ENCODE measurements at places on chromosomes 7 and 10.

- no peak for DNase-seq
Measured at GRCh38 chr7:7323352-7323751, 141.0 kb downstream of the C1GALT1 start.

- no peak for DNase-seq
Measured at GRCh38 chr10:10850214-10850613, 167.5 kb upstream of the CELF2 start.

DNA sequence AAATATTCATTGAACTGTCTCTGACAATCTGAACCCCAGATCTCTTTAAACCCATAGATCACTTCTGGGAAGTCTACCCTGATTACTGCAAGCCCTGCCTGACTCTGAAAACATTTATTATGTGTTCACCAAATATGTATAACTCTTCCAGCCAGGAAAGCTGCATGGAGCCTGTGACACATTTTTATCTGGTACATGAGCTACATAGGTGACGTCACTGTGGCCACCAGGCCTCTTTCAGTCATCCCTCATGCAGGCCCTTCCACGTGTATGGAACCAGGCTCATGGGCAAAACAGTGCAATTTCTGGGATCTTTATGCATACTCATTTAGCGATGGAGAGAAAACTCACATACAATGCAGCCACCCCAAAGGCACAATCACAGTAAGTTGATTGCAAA lies 133.9 kb upstream of the NUPR2 start:
- no peak for DNase-seq

DNA sequence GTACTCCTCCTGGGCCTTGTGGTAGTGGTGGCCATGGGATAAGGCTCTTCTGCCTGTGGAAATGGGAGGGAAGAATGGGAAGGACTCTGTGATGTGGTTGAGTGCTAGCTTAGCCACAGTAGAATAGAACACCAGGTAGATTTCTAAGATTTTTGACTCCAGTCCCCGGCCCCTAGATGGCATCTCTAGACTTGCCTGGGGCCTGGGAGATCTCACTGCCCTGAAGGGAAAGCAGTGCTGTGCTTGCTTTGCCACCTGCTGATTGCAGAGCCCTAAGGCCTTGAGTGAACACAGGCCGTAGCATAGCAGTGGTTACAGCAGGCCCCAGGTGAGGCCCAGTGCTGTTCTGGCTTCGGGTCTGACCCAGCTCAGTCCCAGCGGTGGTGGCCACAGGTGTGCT lies 252.0 kb downstream of the TCF7L2 start:
- no peak for DNase-seq

DNA sequence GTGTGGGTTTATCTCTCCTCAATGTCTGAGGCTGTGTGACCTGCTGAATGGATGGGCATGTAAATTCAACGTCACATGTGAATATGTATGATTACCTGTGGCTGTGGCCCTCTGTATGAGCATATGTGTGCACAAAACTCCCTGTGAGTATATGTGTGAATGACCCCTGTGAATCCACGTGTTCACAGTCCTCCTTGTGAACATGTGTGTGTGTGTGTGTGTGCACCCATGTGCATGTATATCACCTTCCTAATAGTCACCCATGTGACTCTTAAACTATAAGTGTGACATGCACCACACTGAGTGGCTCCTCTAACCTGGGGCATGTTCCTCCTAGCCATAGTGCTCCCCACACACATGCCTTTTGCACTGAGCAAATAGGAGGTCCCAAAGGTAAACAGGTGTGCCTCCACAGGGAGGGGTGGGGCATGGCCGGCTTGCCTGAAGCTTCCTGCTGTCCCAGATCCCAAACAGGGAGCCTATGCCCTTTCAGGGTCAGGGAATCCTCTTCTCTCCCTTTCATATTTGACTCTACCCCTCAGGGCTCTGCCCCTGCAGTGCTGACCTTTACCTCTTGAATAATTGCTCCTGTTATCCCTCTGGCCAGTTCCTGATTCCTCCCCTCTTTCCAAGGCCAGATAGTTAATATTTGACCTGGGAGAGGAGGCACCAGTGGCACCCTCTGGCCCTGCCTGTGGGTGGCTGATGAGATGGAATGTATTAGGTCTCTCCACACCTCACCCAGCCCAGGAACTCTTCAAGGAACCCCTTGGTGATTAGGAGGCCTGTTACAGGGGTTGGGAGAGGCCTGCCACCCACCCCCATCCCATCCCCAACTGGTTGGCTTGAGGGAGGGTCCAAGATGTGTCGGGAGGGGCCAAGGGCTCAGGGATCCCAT lies 1.9 kb downstream of the SEMA4G start:
- no peak for DNase-seq

DNA sequence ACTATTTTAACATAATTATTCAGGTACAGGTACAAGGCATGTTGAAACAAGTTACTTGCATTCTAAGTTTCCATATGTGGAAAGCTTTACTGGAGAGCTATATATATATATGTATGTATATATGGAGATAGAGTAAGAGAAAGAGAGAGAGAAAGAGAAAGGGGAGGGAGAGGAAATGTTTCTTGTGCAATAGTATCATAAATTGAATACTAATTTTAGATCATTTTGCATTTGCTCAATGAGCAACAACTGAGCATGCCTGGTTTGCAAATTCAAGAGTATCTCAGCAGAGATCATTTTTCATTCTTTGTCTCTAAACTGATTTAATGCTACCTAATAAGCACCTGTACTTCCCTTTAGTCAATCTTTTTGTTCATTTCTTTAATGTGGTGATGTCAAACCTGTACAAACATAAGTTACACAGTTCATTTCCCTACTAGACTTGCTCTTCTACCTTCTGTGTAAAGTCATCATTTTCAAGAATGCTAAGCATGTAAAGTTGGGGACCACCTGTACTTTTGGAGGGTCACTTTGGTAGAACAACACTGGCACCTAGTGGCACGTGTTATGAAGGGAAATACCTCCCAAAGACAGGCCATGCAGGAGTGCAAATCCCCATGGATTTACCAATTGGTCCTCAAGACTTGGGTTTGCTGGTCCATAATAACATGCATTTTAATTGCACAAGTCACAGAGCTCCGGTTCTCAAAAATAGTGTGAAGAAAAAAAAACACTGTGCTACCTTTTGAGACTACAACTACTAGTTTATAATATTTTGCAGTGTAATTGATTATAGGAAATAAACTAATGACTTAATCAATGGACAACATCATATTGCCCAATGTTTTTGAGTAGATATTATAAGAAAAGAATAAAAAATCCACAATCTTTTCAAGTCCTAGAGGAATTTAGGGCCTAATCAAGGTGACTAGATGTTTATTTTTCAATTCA lies 431.2 kb upstream of the IGFBP3 start:
- no peak for DNase-seq

- no peak for DNase-seq
Measured at GRCh38 chr10:16570731-16571130, 49.1 kb upstream of the C1QL3 start.

DNA sequence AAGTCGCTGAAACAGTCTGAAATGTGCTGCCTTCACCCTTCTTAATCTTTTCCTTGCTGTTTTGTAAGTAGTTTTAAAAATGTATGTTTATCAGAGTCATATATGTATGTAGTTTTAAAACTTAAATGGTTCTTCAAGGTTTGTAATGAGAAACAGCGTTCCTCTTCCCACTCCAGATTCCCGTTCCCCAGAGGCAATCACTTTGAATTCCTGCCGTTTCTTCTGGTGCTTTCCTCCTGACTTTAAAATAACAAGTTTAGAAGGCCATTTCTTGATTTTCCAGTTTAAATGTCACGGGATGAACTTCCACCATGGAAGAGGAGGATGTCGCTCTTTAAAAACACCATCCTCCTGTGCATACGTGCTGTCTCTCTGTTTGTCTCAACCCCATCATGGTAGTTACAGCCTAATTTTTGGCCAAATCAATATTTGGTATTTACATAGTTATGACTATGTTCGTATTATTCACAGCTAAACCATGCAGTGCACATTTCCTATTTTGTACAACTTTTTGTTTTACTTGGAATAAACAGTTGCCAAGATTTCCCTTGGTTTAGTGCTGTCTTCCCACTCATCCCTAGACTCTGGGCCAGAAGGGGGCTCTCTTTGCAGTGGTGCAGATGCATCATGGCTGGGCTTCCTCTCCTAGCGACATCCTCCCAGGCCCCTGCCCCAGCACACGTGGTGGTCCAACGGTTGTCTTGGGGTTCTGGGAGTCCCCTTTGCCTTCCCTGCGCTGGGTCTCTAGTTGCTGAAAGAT lies 151.4 kb downstream of the PTPN20 start:
- DNase-seq, result no peak

DNA sequence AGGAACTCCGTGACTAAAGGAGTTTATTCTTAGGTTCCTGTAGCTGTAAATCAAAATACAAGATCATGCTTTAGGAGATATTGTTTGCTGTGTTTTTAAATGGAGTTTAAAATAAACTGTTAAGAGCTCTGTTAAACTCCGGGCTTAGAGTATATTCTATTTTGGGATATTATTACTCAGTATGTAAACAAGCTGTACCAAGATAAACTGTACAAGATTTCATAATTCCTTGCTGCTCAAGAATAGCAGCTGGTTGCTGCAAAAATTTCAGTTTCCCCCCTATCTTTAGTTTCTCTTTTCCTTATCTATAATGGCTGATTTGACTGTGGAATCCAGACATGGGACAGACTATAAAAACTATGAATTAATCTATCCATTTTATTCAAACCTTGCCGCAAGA lies 215.7 kb downstream of the HTR7 start:
- no peak for DNase-seq

GRCh38 chr10:127585519-127586023 lies 36.5 kb downstream of the NPS start:
- no peak for DNase-seq

DNA sequence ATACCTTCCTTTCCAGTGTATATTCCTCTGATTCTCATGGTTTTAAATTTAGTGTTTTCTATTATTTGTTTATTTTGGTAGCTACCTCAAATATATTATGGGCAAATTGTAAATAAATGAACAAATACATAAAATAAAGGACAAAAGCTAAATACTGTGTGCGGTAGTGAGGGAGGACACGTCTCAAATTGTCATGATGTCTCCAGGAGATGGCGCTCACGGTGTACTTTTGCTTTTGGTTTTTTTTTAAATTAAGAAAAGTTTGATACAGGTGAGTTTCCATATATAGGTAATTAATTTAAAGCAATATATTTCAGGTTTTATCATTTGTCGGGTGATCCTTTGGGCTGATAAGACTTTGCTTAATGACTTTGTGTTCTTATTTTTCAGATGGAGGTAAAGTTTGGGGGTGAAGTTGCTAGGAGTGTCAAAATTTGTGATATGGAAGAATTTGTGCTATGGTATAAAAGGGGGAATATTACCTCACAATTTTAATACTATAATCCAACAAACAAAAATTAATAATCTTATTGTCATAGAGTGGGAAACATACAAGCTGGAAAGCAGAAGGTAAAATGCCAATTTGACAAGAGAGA lies 68.4 kb upstream of the TMEM229A start:
- no peak for DNase-seq

DNA sequence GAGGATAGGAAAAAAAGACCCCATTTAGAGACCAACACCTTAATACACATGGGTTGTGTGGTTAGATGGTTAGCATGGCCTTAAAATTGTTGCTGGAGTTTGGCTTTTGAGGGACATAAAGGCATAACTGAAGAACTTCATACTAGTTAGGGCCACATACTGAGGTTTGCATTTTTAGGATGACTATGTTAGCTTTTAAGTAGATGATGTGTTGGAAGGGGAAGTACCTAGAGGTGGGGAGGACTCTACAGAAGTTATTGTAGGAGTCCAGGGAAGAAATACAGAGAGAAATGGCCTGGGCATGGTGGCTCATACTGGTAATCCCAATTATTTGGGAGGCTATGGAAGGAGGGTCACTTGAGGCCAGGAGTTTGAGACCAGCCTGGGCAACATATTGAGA lies 40.5 kb downstream of the ENTPD1 start:
- DNase-seq, result no peak

GRCh38 chr7:129607471-129608120 lies 3.9 kb upstream of the NRF1 start:
- DNase-seq, result no peak

DNA sequence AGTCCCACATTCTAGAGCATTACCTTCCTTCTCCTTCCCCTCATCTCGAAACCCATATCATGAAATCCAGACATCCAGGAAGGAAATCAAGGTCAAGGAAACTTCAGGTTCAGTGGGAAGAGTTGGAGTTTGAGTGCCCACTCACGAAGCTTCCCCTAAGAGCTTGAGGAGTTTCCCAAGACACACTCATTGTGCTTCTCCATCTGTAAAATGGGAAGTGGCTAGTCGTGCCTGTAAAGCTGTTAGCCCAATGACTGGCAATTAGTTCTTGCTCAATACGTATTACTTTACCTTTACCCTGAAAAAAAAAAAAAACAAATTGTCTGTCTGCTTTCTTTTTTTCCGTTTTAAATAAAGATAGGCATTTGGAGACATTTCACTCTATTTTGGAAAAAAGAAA lies 42.3 kb downstream of the GPAM start:
- DNase-seq, result no peak

- no peak for DNase-seq
Measured at GRCh38 chr7:65397730-65398142, 24.1 kb downstream of the ZNF92 start.

DNA sequence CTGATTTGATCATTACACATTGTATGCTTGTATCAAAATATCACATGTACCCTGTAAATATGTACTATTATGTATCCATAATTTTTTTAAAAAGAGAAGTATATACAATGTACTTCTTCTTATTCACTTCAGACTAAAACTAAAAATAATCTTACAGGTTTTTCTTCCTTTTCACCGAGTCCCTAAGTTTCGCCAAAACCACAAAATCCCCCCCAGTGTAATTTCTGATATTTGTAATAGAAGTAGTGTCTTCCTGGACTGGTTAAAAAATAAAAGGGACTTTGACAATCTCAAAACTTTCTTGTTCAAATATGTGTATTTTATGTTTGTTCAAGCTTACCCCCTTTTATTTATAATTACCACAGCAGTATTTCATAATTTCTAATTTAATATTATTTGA lies 23.9 kb downstream of the EPC1 start:
- no peak for DNase-seq

DNA sequence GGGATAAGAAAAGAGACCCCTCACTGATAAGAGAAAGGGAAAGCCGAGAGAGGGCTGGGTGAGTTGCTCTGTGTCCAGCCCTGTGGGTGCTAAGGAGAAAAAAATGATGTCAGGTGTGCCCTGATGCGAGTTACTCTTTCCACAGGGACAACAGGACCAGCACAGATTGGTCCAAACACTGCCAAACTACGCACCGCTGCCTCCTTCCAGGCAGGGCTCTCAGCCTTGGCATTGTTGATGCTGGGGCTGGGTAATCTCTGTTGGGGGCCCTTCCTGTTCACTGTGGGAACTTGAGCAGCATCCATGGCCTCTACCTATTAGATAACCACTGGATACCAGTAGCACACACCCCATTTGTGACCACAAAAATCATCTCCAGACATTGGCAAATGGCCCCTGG lies 10.3 kb upstream of the ATP6V0E2 start:
- no peak for DNase-seq
